Endodermal cell (in vitro differentiated cells): ENCODE measurements at places on chromosomes 4 and X. TPM values are rescaled to one million over a fixed set of nuclear protein-coding genes. Genes with fewer than 3 reads are reported as not detected.

The MAGEA12 gene
- not detected in 2 replicates for total RNA-seq

The PDK3 gene
- total RNA-seq, result 21.9 and 24.5 TPM in 2 replicates

The GPR78 gene
- total RNA-seq, result 6.2 and 8.1 TPM in 2 replicates

The MORF4L2 gene
- 509 and 532 TPM in 2 replicates for total RNA-seq

The CXCL1 gene
- total RNA-seq, result 0.24 and 0.86 TPM in 2 replicates

The TMPRSS11B gene
- total RNA-seq, result 0.15 TPM in 1 of 2 replicates, not detected in the other

The HS3ST1 gene
- 0.54 to 2.8 TPM (median 2.1 TPM) in 3 replicates for total RNA-seq

The CDKL2 gene
- total RNA-seq, result 0.37 and 0.52 TPM in 2 replicates
